ENCODE measurements at places on chromosomes 2 and 18.
A peak's percentile ranks its signal among the peaks of the same experiment; 100 is the strongest.

- DNase-seq, result no peak
Observed at GRCh38 chr2:189581354-189582139, 961 bp upstream of the SLC40A1 start.

DNA sequence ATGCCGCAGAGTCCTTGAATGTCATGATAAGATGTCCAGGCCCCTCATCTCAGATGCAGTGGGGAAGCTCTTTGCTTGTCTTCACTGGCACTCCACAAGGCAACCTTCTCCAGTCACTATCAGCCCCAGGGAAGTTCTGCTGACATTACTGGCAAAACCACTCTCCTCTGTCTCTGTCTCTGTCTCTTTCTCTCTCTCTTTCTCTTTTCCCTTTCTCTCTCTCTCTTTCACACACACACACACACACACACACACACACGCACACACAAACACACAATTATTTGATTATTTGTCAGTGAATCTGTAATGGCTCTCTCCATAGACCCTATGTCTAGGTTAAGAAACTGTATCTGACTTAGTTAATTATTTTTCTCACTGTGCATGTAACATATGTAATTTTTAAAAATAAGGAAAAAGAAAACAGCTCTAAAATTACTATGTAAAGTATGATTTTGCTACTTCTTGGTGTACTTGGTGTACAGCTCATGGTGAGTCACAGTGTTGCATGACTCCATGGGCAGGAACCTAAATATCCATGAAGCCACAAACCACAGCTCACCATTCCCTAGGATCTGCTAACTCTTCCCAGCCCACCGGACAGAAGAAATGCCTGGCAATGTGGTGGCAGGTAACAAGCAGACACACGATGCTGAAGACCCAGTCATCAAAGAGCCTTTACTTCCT, 594.9 kb upstream of the ID2 start:
- peak; percentile 89 for DNase-seq

DNA sequence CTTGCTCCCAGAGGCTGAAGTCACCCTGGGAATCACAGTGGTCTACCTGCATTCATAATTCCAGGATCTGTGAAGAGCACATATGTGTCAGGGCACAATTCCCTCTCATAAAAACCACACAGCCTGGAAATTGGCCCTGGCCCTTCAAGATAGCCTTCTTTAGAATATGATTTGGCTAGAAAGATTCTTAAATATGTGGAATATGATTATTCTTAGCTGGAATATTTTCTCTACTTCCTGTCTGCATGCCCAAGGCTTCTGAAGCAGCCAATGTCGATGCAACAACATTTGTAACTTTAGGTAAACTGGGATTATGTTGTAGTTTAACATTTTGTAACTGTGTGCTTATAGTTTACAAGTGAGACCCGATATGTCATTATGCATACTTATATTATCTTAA, 24.2 kb downstream of the ICOS start:
- no peak for DNase-seq

DNA sequence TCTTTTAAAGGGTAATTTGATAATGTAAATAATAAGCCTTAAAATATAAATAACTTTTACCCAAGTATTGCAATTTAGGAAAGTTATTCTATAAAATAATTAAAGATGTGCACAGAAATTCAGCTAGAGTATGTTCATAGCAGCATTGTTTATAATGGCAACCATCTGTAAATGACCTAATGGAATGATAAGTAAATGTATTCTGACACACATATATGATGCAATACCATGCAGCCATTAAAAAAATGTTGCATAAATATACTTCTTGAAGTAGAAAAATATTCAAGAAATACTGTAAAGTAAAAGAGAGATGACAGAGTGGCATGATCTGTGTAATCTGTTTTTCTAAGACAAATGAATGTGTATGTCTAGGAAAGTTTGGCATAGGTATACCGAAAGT, 545.7 kb downstream of the ZEB2 start:
- DNase-seq, result peak; percentile 8

DNA sequence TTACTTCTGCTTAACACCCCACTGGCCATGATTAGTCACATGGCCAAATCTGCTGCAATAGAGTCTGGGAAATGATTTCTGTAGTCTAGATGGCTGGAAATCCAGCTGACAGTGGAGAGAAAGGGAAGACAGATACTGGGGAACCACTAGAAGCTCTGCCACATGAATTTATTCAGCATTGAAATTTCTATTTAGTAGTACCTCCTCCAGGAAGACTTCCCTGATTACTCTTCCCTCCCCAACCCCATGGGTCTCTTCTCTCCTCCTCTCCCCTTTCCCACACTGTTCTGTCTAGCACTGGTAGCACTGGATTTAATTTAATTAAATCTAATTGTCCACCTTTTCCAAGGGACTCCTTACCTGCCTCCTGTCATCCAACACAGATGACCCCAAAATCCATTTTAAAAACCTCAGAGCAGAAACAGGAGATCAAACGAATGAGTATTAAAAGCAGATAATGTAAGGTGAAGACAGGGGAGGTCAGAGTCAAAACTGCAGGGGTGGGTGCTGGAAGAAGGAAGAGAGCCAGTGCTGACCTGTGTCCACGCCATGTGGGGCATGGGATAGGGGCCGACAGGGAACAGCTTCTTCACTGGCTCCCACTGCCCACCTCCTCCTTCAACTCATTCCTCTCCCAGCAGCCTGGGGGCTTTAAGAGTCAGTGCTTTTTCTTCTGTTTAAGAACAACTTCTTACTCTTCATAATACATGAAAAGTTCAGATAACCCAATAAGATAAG, 169.2 kb upstream of the HS6ST1 start:
- DNase-seq, result no peak

DNA sequence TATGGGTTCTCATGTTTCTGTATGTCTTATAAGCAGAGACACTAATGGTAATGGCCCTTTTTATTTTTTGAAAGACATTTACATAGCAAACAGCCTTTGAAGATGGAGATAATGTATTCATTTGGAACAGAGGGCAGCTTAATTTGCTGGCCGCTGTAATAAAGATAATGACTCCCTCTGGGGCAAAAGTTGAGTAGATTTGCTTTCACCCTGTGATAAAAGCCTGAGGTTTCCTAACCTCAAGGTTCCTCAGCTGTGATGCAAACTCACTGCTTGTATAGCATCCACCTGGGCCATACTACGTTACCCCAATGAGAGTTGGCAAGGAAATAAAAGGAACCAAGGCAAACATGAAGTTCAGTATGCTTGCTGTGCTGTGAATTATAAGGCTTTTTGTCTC, 54.8 kb downstream of the TEX51 start:
- DNase-seq, result no peak

- peak; percentile 1 for DNase-seq
Observed at GRCh38 chr18:62152844-62153243, 34.0 kb downstream of the PIGN start.

DNA sequence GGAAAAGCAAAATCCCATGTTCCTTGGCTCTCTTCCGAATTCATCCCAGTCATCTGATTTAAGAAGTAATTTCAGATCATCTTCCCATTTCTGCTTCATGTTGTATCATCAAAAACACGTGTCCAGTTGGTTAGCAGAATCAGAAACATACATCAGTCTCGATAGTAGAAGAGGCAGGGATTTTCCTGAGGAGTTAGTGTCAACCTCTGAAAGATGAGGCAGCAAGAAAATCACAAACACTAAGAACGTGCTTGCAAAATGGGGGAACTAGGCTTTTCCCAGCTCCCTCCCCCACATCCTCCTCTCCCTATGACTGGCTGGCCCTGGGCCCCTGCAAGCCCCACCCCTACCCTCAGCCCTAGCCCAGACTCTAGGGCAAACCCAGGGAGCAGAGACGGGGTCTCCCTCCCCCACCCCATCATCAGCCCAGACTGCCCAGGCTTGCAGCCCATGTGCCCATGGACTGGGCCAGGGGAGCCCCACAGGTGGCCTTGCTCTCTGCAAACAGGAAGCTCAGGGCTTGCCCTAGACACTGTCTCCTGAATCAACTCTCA, 161.0 kb upstream of the ID2 start:
- DNase-seq, result no peak

GRCh38 chr2:60070736-60071489, 482.5 kb downstream of the BCL11A start:
- DNase-seq, result no peak

DNA sequence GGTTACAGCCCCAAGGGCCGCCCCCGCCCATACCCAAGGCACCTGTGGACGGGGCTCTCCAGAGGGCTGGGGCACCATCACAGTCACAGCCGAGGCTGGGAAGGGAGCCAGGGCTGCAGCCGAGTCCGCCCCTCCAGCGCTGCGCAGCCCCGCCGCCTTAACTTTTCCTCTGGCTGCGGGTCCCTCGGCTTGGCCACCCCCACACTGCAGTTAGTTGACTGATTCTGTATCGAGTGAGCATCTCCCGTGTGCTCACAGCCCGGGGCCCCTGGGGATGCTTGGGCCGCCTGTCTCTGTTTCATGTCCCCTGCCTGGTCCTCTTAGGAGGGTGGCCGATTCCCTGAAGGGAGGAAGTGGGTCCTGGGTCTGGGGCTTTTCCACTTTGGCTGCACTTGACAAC, 33.7 kb downstream of the EMILIN2 start:
- no peak for DNase-seq

GRCh38 chr18:79195716-79196683, 126.8 kb downstream of the ATP9B start:
- DNase-seq, result no peak

DNA sequence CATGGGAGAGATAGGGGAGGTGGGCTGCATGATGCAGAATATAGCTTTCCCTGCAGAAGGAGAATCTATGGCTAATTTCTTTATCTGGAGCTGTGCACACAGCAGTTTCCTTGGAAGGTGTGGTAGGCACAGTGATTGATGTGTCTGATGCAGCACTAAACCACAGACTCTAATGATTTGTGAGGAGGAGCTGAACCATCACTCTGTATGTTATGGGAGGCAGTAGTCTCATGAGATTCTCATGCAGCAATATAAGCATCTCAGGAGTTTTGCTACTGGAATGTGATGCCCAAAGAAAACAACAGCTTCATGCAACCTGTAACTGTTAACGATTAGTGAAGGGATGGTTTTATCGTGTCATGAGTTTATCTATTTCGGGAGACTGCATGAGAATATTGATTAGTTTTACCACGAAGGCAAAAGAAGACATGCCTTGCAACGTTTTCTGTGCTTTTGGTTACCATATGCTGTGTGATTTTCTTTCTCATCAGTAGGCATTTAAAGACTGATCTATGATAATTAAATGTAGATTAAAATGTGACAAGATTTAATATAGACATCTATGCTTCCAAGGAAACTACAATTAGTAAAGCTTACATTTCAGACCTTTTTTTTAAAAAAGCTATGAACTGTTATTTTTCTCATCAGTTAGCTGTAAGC, 286.8 kb downstream of the ARL6IP6 start:
- DNase-seq, result no peak

DNA sequence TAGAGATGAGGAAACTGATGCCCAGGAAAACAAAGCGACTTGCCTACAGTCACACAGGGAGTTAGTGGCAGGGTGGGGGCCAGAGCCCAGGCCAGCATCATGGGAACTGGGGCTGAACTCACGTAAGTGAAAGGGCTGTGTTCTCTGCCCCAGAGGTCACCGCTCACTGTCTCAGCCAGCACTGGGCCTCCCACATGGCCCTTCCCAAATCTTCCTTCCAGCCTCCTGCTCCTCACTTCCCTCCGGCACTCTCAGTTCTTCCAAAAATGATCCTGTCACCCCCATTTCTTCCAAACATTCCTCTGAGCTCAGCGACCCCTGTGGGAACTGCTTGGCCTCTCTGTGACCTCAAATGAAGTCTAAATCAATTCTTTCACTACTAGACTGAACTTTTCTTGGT, 90.5 kb upstream of the TMEM247 start:
- no peak for DNase-seq

GRCh38 chr18:31500051-31500688, 2.2 kb downstream of the DSG2 start:
- DNase-seq, result no peak

GRCh38 chr2:135647836-135648579, 93.6 kb upstream of the UBXN4 start:
- no peak for DNase-seq

- DNase-seq, result no peak
Observed at GRCh38 chr2:15684161-15685039, 92.7 kb downstream of the DDX1 start.

- DNase-seq, result no peak
Observed at GRCh38 chr18:48835745-48836170, 115.0 kb downstream of the SMAD7 start.

- DNase-seq, result no peak
Observed at GRCh38 chr2:169661265-169661664, 32.9 kb downstream of the CFAP210 start.

GRCh38 chr18:70355620-70356385, 67.0 kb downstream of the SOCS6 start:
- no peak for DNase-seq

- no peak for DNase-seq
Observed at GRCh38 chr18:37577051-37577611, 11.5 kb upstream of the CELF4 start.

DNA sequence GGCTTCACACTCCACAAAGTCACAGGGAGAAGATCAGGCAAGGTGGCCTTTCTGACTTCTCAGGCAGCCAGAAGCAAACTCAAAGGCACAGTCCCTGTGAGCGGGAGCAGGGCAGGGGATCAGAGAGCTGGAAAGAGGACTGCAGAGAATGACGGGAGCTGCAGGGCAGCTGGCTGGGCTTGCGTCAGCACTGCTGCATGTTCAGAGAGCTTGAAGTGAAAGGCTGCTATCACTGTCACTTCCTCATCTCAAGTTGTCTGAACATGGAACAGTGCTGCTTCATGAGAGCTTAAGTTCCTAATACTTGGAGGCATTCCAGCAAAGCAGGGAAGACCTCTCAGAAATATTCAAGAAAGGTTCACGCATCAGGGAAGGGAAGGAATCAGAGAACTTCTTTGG, 20.4 kb downstream of the TGFBRAP1 start:
- no peak for DNase-seq

- no peak for DNase-seq
Observed at GRCh38 chr2:102708847-102709559, 52.8 kb upstream of the TMEM182 start.

GRCh38 chr2:110725859-110726258, 6.5 kb upstream of the ACOXL start:
- no peak for DNase-seq

DNA sequence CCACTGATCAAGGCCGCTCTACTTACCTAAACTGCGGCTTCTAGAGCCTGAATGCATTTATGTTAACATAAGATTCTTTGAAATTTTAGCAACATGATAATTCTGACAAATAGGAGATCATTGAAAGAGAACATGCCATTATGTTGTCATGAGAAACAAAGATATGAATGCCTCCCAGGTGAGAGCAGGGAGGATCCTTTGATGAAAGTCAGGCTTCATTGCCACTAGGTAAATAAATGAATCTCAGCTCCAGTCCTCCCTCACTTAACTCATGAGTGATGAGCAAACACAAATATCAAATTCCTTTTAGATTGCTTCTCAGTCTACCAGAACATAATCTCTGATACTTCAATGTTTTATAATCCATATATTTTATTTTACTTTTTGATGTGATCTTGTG, 463.2 kb upstream of the CDH7 start:
- DNase-seq, result no peak
